ENCODE measurements at places on chromosomes 7 and 10.

DNA sequence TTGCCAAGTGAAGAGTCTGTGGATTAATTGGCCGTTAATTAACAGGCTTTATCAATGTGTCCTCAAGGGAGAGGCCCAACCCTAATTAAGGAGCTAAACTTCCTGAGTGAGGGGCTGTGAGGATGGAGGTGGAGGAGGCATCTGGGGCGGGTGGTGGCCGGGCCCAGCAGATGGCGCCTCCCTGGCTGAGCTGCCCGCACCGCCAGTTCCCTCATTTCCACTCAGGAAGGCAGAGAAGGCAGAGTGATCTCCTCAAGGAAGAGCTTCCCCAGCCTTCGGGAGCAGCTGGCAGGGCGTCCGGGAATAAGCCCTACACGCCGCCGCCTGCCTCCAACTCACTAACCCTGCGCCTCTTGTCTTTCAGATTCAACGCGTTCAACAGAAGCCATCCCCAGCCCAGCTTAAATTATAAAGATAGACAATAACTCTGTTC lies 112.2 kb downstream of the CYTH3 start:
- ATAC-seq: no peak

DNA sequence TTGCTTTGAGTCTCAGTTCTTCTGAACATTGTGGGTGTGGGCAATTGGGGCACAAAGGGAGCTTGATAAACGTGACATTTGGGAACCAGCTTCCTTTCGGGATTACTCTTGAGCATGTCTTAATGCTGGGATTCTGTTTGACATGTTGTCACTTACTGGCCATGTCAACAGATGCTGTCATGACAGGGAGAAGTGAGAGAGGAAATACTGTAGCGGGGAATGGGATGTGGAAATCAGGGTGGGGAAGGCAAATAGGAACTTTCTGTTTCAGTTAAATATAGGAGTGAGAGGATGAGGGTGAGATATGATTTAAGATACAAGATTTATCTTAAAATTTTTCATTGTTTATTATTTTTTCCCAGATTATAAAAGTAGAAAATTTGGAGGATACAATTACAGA lies 83.9 kb downstream of the SEC23IP start:
- no peak for ATAC-seq

DNA sequence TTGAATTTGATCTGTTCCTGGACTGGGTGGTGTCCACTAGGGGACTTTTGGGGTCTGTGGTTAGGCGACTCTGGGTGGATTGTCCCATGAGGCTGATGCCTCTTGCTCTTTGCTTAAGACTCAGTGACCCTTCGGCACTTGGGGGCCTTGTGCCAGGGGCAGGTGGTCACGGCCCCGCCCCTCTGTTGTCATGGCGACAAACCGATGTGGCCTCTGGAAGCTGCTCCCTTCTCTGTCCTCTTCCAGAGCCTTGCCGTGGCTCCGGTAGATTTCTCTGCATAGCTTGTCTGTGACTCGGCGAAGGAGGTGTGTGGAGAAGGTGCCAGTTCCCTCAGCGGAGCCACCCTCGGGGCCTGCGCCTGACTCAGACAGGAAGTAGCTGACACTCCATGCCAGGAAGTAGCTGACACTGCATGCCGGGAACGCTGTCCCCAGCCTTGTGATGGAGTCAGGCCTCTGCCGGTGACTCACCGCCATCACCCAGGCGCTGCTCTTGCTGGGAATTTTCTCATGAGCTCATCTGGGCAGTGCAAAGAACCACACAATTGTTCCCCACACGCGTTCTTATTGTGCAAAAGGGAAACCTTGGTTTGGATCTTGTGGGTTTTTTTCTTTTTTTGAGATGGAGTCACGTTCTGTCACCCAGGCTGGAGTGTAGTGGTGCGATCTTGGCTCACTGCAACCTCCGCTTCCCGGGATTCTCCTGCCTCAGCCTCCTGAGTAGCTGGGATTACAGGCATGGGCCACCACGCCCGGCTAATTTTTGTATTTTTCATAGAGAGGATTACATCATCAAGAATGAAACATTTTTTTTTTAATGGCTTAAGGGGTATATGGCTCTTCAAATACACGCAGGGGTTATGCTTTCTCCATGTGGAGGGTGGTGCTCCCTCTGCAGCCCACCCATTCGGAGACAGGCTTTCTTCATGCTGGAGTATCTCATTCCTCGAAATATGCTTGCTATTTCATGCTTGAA lies 72.6 kb downstream of the PFKFB3 start:
- ATAC-seq: peak; percentile 89

- no peak for ATAC-seq
Observed at GRCh38 chr7:1713502-1714484, 43.7 kb downstream of the ELFN1 start.

DNA sequence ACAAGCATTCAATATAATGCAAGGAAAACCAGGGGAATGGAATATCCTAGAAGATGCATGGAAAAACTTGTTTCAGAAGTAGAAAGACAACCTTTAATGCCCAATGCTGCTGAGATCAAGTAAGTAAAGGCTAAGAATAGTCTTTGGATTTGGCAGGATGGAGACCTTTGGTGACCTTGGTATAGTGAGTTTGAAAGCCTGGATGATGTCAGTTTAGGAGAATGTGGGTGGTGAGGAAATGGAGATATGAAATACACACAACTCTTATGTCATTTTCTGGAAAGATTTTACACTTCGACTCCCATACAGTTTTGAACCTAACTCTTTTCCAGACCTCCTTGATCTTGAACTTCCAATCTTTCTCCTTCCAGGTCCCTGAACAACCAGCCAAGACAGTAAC lies 185.7 kb downstream of the TFEC start:
- no peak for ATAC-seq

DNA sequence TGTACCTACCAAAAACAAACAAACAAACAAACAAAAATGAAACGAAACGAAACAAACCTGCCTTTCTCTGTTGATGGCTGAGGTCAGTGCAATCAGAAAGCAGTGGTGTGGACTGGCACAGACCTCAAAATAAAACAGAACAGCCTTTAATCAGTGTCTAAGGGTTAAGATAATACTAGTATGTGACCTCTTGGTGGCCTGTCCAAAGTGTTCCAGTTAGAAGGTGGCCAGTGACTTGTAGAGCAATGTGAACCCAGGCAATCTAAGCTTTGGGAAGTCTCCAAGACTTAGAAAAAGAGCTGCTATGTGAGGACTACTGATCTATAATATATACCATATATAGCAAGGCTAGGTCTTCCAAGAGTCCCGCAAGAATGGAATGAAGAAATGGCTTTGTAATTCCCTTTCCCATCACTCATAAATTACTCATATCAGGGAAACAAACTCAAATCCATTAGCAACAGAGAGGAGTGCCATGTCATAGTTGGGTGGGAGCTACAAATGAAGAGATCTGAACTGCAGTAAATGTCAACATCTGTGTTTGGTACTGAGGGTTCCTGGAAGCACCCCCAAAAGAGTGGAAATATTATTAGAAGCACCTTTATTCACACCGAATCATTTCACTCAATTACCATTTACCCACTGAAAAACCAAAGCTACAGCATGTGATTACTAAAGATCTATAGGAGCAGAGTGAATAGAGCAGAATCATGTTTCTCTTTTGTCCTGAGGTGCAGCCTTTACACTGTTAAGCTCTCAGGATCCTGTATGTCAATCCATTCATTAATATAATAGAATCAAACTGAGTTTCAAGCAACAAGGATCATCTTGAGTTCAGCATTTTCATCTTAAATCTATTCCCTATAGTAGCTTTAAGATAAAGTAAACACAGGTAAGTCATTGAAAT lies 28.0 kb downstream of the ABLIM1 start:
- no peak for ATAC-seq

GRCh38 chr10:101136007-101136707 lies 5.1 kb downstream of the TLX1 start:
- no peak for ATAC-seq

- ATAC-seq: no peak
Observed at GRCh38 chr10:124995605-124996004, 53.7 kb downstream of the ZRANB1 start.

GRCh38 chr7:125661006-125661405 lies 731.4 kb upstream of the POT1 start:
- no peak for ATAC-seq

- ATAC-seq: peak; percentile 78
Observed at GRCh38 chr7:138981332-138982203, at the start of gene KIAA1549. Gene KIAA1549, minus strand, starts transcription at chr7:138981389. Its CDS starts 120 bp downstream, at chr7:138981269.

DNA sequence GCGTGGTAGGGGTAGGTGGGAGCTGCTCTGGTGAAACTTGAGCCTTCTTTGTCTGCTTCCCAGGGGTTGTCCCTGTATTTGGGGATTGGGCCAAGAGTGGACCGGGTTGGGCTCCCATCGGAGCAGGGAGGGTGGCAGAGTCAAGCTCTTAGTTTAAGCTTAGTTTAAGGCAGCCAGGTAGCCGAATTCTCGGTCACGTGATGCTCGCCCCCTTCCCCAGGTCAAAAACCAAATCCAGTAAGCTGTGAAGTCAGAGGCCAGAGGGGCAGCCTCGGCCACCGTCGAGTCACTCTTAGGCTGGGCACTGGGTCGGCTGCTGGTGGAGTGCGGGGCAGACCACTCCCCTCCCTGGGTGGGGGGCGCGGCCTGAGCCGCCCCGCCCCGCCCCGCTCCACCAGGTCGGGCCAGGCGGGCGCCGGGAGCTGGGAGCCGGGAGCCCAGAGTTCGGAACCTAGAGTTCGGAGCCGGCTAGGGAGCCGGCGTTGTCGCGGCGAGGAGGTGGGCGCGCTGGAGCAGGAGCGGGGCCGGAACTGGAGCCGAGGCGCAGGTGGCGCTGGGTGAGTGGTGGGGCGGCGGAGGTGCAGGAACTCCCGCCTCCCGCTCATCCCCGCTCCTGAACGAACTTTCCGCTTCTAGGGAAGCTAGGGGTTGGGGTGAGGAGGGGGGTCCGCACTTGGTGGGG lies 2.8 kb upstream of the LZTS2 start:
- ATAC-seq: peak; percentile 15

DNA sequence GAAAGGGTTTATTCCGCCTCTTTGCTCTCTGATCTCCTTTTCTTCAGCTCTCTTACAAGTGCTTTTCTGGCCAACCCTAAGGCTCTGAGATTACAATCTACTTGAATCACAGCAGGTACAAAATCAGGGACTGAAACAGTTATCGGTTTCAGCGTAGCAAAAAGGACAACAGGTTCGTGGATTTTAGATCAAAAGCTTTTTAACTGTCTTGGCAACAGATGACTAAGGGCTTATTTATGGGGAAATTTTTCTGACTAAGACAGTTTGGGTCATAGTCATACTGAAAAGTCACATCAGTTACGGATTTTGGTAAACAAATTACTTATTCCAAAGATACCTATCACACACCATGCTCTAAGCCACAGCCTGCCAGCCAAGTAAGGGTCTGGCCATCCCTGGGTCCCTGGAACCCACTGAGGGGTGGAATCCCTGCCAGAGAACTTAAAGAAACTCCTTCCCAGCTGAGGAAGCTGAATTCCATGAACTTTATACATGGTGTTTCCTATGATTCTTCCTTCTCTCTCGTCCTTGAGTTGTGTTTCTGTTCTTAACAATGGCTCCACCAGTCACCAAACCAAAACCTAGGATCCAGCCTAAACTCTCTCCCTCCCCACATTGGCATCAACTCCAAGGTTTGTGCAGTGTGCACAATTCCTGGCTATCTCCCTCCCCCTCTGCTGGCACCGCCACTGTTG lies 169.3 kb downstream of the FAM107B start:
- ATAC-seq: peak; percentile 77

GRCh38 chr7:14776266-14776665 lies 126.3 kb downstream of the DGKB start:
- ATAC-seq: no peak

- ATAC-seq: peak; percentile 48
Observed at GRCh38 chr10:58266003-58266825, 1.5 kb downstream of the IPMK start.

GRCh38 chr10:129921801-129922597 lies 42.1 kb downstream of the EBF3 start:
- no peak for ATAC-seq

DNA sequence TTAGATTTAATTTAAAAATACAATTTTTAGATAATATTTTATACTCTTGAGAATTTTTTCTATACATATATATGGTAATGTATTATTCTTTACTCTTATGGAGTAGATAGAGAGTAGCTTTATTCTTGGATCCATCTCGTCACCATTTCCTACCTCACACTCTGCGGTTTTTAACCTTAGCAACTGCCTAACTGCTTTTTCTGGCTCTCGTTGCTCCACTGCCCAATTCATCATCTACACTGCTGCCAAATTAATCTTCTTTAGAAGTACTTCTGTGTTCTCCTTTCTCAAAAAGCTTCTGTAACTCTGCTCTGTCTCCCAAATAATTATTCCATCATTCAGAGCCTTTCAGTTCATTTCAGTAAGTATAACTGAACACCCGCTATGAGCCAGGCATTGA lies 35.3 kb downstream of the CAPZA2 start:
- no peak for ATAC-seq

GRCh38 chr10:26647602-26648244 lies 49.8 kb upstream of the PDSS1 start:
- no peak for ATAC-seq

DNA sequence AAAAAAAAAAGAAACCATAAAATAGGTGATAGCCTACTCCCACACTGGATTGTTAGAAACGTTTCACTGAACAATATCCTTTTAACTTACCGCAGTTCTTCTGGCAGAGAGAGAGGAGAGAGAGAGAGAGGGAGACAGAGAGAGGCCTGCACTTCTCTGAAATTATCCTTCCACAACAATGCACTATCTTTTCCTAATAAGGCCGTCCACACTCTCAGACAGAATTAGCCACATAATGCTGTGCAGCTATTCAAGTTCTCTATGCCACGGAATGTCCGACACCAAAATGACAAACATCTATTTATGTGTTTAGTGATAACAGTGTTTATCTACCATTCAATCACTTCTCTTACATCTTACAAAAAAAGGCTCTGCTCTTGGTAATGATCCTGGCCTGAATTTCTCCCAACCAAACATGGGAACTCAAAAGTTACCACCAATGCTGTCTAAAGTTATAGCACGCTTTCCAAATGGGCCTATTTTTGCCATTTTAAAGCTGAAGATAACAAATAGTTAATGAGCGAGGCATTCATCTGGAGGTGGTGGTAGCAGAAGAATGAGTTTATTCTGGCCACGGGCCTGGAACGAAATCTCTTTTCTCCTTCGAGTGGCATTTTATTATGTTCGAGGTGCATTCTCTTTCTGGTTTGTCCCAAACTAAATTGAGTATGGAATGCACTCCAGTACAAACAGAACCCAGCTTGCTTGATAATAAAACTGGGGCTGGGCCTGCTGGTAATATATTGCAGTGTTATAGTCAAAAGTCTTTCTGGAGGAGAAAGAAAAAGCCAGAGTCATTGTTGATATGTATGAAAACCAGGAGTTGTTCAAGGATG lies 160.2 kb upstream of the SVIL start:
- no peak for ATAC-seq

GRCh38 chr7:148645898-148646297 lies 52.8 kb upstream of the CUL1 start:
- no peak for ATAC-seq

DNA sequence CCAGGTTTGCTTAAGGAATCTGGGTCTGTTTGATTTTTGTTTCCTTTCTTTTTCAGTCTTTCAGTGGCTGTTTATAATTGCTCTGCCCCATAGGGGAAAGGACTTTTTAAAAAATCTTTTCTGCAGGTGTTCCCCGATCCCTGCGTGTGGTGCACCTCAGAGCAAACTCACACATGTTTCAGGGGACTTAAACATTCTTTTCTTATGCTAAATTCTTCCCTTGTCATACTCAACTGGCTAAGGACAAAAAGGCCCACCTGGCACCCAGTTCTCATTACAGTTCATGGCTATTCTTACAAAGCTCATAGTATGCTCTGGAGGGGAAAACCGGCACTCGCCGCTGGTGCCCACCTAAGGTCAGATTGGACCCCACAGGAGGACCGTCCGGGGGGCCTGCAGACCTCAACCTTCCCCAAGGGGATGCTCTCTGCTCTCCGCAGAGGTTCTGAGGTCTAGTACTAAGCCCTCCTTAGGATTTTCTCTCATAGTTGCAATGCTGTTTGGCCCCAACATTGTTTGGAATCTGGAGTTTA lies 220.3 kb downstream of the HGF start:
- no peak for ATAC-seq

GRCh38 chr10:80156216-80156615 lies 23.7 kb downstream of the PLAC9 start:
- no peak for ATAC-seq

Measured in activated CD4-positive, CD25-positive, alpha-beta regulatory T cell treated with anti-CD3 and anti-CD28 coated beads, Interleukin-2, amount 50 U/mL, for 24 hours (primary cell).